H54 (cell line): ENCODE measurements at places on chromosomes 12 and 14.

- peak; percentile 6 for DNase-seq
These were observed 169.6 kb downstream of the C12orf42 start for GRCh38 chr12:103326190-103326589.

GRCh38 chr12:57049119-57049446, 846 bp downstream of the MYO1A start:
- DNase-seq = no peak

GRCh38 chr12:125512541-125513298, 447.5 kb downstream of the AACS start:
- DNase-seq = no peak

DNA sequence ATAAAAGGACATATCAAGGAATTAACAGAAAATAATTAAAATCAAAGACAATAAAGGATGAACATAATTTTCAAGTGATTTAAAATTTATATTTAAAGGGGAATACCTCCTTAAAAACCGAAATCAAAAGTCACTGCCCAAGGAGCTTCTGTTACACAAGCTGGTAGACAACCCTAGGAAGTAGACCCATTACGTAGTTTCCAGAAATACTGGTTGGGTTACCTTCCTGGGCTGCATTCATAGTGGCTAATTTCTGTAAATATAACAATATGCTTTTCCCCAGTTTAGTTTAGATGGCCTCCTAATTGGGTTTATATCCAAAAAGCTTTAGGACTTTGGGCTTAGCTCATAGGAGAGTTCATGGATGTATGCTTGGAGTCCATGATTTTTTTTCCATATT, 2.1 kb upstream of the EDDM3A start:
- DNase-seq = no peak

DNA sequence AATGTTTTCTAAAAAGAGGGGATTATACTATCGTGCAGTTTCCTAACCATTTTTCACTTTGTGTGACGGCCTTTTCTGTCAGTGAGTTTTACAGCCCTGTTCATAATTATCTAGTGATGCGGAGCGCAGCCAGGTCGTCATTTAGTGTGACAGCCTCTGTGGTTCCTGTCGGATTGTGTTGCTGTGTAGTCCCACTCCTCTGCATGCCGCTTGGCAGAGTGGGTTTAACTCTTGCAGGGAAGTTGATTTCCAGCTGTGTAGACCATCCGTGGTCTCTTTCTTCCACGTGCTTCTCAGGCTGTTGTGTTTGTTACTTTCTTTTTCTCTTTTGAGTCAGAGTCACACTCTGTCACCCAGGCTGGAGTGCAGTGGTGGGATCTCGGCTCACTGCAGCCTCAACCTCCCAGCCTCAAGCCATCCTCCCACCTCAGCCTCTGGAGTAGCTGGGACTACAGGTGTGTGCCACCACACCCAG, 8.6 kb downstream of the RAN start:
- DNase-seq = no peak

DNA sequence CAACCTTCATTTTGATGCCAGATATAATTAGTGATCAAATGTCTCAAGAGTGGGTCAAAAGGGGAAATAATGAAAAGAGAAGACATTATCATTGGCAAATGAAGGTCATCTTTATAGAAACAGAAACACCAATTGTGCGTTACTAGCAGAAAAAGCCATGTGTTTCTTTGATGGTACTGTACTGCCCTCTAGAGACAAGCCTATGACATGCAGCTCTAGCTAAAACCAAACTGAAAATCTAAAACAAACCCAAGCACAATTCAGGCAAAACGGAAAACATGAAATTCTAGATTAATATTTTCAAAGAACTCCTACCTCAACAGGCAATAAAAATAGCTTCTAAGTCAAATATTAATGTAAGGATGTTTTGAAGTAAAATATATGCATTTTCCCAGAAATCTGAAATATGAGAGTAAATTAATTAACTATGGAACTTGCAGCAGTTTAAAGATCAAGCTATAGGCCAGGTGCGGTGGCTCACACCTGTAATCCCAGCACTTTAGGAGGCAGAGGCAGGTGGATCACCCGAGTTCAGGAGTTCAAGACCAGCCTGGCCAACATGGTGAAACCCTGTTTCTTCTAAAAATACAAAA, 115.4 kb downstream of the KLHL28 start:
- no peak for DNase-seq

DNA sequence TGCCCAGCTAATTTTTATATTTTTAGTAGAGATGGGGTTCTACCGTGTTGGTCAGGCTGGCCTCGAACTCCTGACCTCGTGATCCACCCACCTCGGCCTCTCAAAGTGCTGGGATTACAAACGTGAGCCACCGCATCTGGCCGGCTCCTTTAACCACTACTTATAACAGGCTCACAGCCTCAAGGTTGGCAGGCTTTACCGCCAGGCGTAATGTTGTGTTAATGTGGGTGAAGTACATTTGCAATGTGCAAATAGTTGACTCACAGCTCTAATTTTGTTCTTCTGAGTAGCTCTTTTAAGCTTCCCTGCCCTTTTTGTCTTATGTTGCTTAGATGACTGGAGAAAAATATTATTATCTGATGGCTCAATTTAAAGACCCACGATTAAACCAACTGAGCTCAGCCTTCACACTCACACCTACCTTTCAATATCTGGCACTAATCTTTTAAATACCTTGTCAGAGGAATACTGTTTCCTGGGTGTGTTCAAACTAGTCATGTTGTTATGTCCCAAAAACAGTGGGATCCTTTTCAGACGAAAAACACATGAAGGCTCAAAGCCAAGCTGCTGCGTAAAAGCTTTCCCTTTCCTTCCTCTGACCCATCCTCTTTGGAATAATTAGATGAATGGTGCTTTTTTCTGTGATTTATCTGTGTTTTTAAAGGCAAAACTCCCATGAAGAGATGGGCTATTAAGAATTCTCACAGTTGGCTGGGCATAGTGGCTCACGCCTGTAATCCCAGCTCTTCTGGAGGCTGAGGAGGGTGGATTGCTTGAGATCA, 57.2 kb upstream of the USP44 start:
- no peak for DNase-seq

GRCh38 chr14:25351269-25351668, 301.3 kb upstream of the STXBP6 start:
- no peak for DNase-seq

DNA sequence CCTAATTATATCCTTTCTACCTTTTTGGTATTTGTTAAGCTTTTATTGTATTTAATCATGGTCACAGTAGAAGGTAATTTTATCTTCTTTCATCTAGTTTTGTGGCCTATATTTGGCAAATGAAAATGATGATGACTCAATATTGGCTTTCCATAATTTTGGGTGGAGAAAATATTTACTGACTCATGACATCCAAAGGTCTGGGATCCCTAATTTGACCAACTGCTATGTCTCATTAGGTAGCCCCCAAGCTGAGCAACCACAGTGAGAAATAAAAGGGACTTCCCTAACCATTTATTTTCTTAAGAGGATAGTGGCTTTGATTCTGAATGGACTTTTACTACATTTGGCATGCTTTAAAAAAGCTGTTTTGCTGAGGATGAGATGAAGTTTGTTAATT, 289.5 kb downstream of the RMST start:
- no peak for DNase-seq

- DNase-seq = no peak
These were observed 31.7 kb downstream of the VCPKMT start for GRCh38 chr14:50084666-50085065.

DNA sequence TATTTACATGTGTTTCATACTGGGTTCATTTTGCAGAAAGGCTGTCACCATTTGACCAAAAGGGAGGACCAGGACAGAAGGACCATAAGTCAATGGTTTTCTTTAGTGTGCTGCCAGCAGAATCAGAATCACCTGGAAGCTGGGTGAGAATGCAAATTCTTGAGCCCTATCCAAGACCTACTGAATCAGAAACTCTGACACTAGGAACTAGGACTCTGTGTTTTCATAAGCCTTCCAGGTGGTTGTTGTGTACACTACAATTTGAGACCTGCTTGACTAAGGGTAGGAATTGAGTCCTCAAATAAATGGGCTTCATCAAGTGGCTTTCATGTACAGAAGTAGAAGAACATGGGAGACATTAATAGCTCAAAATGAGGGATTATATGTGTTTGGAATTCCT, 32.2 kb downstream of the PDE6H start:
- no peak for DNase-seq

DNA sequence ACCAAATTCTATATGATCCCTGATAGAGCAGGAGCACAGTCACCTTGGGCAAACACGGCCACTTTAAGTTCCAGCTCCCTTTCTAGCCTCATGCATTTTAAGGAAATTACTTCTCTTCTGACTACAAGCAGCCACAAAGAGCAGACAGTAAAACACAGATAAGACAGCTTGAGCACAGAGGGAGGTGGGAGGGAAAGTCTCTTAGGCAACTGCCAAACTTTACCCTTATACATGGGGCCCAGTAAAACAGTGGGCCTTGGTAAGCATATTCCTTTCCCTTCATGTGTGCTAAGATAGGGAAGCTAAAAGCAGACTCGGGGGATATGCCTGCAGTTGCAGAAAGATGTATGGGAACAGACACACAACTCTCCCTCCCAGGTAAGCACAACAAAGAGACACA, 235.9 kb downstream of the CPNE8 start:
- no peak for DNase-seq

DNA sequence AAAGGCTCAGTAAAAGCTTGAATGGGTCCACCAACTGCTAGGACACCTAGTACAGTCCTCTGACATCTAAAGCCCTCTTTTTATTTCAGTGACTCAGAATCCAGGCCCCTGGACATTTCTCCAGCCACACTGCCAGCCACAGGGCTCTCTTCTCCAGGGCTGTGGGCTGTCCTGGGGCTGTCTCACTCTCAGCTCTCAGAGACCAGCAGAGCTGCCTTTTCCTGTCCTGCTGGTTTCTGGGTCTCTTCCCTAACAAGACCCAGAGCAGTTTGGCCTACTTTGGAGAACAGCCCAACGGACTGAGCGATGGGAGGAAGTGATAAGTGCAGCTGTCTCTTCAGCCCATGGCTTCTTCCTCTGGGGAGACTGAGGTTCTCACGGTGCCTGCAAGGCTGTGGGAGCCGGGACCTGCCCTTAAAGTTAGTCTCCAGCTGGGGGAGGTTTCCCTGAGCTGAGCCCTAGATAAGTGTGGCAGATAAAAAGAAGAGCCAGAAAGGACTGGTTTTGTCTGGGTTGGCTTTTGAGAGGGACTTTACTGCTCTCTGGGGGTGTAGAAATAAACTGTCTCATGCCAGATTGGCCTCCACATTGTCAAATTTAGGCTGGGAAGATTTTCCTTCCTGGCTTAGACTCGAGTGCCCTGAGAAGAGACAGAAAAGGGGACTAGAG, 979.8 kb downstream of the VRK1 start:
- DNase-seq = no peak

- DNase-seq = peak; percentile 74
These were observed 77.2 kb downstream of the SERPINA3 start for GRCh38 chr14:94689218-94689984.

DNA sequence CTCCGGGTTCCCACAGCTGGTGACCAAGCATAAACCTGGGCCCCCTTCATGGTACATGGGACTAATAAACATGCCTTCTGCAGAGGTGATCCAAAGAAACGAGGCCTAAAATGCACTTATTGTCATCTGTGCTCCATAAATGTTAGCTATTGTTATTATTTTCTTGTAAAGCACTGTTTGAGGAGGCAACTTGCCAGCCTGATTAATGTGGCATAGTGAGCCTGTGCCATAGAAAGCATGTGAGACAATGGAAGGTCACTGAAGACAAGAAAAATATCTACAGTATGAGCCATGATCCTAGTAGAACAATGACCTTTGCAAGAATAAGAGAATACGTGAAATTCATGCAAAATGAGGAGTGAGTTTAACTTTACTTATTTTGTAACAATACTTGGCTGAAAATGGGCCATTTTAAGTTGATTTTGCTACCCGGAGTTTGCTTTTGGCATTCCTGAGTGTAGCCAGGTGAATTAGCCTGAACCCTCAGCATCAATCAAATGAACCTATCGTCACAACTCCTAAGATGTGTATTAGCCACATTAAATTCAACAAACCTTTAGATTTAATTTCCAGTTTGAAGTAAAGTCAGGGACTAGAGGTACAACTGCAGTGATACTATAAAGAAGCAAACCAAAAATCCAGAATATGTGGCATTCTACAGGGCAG, 52.2 kb downstream of the CPM start:
- no peak for DNase-seq

DNA sequence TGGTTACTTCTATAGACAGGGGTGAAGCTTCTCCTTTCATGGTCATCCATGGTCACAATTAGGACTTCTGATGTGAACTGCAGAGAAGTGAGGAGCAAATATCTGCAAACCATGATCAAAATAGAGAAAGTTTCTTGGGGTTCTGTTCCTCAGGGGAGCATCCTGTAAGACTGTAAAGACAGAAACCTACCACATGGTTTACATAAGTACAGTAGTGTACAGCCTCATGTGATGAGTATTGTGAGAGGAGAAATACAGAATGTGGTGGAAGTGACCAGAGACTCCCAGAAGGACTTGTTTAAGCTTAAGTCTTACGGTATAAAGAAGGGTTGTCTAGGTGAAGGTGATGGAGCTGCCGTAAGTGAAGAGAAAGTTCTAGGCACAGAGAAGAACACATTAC, 484.7 kb downstream of the LRIG3 start:
- DNase-seq = no peak

- DNase-seq = peak; percentile 19
These were observed 20.3 kb upstream of the SYCP3 start for GRCh38 chr12:101759396-101760047.
